ENCODE measurements at places on chromosomes 16 and 17.
A peak's percentile ranks its signal among the peaks of the same experiment; 100 is the strongest.

DNA sequence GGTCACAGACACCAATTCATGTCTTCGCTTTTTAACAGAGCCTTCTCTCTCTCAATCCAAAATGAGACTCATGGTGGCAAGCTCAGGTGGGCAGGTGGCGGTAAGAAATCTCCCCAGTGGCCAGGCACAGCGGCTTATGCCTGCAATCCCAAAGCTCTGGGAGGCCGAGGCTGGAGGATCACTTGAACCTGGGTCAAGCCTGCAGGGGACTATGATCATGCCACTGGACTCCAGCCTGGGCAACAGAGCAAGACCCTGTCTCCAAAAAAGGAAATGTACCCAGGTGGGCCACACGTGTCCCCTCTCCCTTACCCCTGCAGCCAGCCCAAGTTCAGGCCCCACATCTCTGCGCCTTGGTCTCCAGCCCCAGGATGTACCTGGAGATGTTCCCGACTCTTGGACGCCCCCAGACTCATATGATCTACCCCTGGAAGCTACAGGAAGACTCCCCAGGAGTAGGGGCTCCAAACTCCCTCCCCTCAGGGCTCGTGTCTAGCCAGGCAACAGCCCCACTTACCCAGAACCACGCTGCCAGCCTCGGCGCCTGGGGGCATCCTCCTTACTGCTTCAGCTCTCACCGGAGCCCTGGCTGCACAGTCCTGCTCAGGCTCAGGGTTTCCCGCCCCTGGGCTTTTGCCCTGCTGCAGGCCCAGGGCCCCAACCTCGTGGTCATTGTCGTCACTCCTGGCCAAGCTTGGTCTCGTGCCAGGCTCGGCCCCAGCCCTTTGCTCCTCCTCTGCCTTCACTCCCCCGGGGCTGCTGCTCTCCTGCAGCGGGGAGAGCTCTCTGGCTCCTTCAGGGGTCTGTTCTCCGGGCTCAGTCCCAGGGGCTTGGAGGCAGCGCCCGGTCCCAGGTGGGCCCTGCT is 16.2 kb downstream of the MYLK3 start:
- DNase-seq, result peak; percentile 72

- no peak for DNase-seq
Observed at GRCh38 chr16:19753815-19754643, 36.0 kb downstream of the IQCK start.

GRCh38 chr17:80890196-80890920 is 101.3 kb upstream of the CHMP6 start:
- DNase-seq, result no peak

GRCh38 chr16:10678655-10679054 is 16.1 kb downstream of the TEKT5 start:
- DNase-seq, result no peak

GRCh38 chr16:468068-468821 is 42.8 kb downstream of the RAB11FIP3 start:
- DNase-seq, result no peak

- no peak for DNase-seq
Observed at GRCh38 chr17:50963139-50963538, 97.0 kb upstream of the TOB1 start.

DNA sequence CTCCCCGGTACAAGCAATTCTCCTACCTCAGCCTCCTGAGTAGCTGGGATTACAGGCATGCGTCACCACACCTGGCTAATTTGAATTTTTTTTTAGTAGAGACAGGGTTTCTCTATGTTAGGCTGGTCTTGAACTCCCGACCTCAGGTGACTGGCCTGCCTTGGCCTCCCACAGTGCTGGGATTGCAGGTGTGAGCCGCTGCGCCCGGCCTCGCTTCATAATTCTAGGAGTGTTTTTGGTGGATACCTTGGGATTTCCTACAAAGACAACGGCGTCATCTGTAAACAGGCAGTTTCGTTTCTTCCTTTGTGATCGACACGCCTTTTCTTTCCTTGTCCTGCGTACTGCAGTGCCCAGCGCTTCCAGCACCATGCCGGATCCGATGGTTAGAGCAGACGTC is 60.9 kb upstream of the GNG13 start:
- DNase-seq, result no peak

DNA sequence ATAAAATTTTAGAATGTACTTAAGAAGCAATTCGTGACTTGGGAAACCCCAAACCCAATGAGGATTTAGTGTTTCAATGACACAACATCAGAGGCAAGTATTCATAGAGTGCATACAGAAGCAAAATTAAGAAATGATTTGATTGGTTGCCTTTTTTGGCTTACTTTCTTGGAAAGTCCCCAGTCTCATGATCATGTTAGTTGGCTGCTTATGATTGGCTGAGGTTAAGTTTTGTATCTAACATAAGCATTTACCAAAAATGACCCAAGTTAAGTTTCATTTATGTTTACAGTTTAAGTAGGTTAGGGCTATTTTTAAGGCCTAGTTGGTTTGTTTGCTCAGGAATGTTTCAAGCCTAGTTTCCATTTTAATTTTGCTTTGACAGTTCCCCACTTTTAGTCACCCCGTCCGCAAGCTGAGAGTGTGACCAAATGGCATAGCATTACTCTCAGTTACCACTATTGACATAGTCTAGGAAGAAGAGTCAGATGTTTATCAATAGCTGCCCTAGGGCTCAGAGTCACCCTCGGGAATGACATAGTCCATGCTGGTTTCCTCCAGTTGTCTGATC is 36.2 kb downstream of the DGKE start:
- no peak for DNase-seq

DNA sequence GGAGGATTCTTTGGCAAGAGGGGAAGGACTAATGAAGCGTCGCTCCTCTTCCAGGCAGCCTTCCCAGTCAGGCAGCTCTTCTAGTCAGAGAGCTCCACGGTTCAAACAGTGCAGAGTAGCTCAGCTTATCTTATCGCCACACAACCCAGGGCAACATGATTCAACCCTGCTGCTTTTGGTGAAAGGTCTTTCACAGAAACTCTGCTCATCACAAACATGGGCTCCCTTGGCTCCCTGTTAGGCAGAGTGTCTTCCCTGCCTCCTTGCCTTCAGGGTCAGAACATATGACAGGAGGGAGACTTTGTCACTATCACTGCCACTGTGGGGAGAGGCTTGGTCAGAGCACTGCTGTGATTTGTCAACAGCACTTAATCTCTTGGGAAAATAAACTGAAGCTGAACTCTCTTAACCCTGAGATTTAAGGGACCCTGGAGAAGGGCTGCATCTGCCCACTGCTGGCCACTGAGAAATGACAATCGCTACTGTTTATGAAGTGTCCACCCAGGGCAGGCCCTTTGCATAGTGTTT is 6.9 kb upstream of the SLC13A2 start:
- DNase-seq, result no peak

GRCh38 chr17:72600934-72601333 is 480.1 kb downstream of the SOX9 start:
- DNase-seq, result no peak

DNA sequence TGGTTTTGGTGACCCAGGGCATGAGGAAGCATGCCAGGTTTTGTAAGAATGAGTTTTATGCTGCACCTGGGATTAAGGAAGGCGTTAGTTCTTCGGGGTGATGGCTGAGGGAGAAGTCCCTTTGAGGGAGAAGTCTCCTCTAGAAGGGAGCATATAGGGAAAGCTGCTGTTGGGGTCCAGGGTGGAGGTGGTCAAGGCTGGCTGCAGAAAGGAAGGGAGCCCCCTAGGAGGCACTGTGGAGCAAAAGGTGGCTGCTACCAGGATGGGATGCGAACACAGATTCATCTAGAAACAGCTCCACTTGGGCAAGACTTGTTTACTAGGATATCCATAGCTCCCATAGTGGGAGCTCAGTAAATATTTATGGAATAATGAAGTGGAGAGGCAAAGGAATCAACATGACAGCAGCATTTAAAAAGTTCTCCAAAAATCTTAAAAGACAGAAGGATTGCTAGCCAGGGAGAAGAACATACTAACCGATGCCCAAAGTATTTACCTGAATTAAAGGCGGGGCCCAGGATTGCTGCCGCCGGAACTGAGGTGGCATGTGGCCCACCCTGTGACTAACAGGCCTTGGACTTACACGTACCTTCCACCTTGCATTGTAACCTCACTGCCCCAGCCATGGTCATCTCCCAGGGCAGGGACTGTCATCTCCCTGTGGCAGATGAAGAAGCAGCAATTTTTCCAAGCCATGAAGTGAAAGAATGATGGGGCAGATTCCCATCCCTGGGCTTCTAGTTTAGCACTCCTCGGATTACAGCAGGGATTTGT is 7.1 kb upstream of the LPCAT2 start:
- peak; percentile 58 for DNase-seq

DNA sequence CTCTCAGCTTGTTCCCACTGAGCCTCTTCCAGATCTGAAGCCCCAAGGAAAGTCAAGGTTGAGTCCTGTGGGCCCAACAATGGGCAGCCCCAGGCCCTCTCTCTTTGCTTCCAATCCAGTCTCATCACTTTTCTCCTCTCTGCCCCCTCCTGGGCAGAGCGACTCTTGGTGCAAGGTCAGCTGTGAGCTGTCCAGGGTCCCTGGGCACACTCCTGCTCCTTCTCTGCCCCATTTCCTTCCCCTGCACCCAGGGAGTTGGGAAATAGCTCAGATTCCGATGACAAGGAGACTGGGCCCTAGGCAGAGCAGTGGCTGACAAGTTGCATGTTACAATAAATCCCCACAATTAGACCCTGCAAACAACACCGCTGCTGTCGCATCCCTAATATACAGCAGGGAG is 16.1 kb upstream of the CRHR1 start:
- no peak for DNase-seq

GRCh38 chr16:66605177-66605978 is 874 bp downstream of the CMTM3 start:
- DNase-seq, result peak; percentile 85

GRCh38 chr16:67701420-67701819 is 17.7 kb downstream of the GFOD2 start:
- no peak for DNase-seq

All from suprapubic skin (tissue), 4 donors.